ENCODE measurements at places on chromosomes 3 and 15.

DNA sequence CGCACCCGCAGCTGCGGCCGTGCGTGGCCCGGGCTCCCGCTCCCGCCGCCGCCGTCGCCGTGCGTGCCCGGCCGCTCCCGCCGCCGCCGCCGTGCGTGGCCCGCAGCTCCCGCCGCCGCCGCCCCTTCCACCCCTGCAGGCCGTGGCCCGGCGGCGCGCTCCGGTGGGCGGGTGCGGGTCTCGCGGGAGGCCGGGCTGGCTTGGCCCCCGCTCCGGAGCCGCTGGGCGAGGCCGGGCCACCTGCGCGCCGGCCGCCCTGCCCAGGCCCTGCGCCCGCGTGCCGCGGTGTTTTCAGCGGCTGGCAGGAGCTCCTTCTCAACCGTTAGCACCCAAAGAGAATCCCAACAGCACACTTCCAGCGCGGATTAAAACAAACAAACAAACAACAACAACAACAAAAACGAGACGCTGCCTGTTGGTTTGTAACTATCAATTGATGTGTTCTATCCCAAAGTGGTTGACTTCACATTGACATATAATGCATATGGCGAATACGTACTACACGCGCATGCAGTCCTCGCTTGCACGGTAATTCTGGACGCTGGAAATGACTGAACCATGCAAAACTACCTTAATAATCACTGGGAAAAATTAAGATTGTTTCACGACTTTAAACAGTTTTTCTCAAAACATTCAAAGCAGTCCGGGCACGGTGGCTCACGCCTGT, 113.7 kb upstream of the GOLGA8J start:
- no peak for DNase-seq

DNA sequence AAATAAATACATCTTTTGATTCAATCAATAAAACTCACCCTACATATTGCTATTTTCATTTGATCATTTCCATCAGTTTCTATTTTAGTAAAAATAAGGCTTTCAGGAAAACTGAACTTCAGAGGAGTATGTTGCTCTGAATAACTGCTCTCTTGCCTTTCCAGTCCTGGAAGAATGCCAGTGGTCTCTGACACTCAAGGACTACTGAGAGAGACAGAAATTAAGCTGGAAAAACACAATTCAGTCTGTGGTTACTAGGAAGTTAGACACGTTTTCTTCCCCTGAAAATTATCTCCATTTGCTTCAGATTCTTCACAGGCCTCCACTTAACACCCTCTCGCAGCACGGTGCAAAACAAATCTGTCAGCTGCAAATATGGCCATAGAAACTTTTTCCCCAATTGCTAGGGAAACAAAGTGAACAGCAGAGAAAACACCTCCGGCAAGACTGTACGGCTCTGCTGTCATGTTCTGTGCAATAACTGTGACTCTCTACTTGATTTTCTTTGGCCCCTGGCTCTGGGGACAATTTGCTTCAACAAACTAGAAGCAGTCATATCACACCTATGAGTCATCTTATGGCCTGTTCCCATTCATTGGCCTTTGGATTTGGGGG, 353.0 kb downstream of the MAGI1 start:
- DNase-seq, result no peak

- no peak for DNase-seq
These were observed 353 bp downstream of the ATG3 start for GRCh38 chr3:112561484-112561733.

DNA sequence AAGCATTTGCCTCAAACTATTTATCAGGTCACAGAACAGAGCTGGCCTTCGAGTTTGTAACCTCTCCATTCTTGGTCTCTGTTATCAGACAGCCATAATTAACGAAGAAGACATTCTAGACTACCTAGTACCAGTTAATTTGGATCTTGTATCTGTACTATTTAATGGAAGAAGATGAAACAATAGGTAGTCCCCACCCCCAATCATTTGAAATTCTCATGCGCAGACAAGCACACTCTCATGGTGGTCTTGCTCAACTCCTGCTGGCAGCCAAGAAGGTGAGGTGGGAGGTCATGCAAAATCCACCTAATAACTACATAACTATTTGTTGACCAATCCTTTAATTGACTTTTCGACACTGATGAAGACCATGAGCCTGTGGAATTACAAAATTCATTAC, 2.8 kb upstream of the SKIL start:
- no peak for DNase-seq

DNA sequence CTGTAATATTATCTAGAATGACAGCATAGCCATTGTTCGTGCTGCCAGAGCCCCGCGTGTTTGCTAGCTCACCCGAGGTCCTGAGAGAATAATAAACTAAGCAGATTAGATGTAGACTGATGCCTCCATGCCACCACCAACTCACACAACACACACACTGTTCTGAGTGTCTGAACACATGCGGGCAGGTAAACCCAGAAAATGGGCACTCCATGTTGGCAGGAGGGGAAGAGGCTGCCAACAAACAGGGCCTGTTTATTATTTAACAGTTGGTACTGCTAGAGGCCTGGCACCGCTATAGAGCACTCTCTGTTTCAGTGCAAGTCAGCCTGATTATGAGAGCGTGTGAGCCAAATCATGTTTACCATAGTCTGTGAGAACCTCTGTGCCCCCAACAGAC, 299.0 kb downstream of the ZBTB20 start:
- DNase-seq, result peak; percentile 58

GRCh38 chr3:42071904-42072812, 19.0 kb upstream of the TRAK1 start:
- peak; percentile 75 for DNase-seq

DNA sequence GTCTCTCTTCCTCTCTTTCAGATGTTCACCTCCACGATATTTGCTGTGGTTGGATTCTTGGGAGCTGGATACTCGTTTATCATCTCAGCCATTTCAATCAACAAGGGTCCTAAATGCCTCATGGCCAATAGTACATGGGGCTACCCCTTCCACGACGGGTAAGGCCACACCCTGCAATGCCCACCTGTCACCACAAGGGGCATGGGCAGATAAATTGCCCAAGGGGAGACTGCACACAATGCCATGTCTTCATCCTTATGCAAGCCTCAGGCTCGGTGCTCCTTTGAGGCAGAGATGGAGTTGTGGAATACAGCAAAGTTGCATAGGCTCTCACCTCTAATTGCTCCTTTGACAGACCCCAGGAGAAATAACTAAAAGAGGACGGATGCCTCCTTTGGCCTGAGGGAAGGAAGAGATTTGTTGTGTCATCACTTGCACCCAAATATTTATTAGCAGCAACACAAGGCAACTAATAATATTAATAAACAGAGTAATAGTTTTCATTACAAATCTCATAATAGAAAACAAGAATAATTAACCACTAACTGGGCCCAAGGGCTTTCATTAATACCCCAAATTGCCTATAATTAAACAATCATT, 13.2 kb downstream of the TM4SF4 start:
- no peak for DNase-seq

DNA sequence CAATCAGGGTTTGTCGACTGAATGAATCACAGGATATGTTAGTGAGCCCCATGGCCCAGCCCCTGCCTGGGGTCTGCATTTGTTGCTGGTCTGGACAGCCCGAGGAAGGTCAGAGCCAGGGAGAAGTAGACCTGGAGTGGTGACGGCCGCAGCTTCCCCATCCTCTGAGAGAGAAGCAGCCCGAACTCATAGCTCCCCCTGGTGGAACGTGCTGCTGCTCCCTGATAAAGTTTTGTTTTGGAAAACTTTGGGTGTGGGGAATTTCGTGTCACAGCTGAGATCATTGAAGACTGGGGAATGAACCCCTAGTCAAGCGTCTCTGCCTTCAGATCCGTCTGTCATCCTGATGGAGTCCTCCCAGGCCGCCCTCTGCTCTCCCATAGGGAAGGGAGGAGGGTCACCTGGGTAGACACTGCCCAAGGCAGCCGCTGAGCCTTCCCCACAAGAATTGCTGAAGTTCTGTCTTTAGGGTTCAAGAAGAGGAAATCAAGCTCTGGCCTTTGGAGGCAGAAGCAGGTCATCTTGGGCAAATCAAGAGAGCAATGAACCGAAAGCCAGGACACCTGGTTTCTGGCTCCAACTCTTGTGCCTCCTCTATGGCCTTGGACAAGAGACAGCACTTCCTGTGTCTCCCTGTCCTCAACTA, 60.5 kb downstream of the GLDN start:
- no peak for DNase-seq

- DNase-seq, result no peak
These were observed 5.2 kb downstream of the WNT5A start for GRCh38 chr3:55481744-55482495.

- DNase-seq, result no peak
These were observed 71.0 kb downstream of the ATP10A start for GRCh38 chr15:25792128-25792527.

DNA sequence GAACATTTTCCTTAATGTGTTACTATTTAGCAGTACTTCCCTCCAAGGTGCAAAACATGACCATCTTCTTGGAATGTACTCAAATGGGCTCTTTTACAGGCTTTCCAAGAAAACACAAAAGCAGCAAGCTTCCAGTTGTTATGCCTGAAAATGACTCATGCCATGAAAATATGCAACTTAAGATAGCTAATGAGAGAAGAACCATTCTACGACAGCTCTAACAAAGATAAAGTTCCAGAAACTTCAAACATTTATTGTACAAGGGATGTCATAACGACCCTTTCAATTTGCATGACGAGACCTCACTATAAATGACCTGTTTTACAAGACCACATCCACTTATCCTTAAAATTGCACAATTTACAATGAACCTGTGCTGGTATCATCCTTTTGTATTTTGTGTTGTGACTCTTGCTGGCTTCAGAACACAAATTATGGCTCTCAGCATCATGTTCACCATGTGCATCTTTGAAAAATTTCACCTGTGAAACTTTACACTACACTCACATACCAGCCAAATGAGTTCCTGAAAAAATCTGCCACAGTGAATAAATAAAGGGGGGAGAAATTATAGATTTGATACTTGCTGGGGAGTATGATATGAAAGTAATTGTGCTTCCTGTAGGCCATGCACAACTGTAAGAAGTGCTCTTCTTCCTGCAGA, 433.7 kb downstream of the MAGI1 start:
- DNase-seq, result no peak

DNA sequence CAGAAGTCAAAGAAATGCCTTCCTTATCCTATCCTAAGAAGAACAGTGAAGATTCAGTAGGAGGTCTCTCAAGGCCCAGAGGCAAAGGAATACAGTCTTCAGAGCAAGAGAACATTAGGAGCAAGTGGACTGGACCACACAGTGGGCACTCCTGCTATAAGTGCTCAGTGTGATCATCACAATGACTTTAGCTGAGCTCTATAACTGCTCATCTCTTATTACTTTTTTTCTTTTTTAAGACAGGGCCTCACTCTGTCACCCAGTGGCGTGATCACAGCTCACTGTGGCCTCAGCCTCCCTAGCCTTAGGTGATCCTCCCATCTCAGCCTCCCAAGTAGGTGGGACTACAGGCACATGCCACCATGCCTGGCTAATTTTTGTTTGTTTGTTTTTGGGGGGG, 48.1 kb downstream of the COL8A1 start:
- no peak for DNase-seq

DNA sequence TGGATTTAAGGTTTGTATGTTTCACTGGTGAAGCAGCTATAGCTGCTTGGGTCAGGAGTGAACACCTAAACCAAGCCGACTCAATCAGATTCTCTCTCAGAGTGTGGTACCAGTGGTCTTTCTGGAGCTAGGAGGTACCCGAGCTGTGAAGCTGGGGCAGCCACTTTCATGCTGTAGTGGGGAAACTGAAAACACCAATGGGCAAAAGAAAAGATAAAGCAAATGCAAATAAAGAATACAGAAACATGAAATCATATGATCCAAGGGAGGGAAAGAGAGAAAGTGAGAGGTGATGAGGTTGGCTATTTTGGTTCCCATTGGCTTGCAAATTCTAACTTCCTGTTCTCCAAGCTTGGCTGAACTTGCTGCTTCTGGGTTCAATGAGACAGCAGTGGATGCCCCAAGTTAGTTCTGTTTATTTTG, 212.3 kb upstream of the CFAP20DC start:
- DNase-seq, result no peak

- no peak for DNase-seq
These were observed 22.1 kb downstream of the GOLGA6A start for GRCh38 chr15:74060251-74060650.

DNA sequence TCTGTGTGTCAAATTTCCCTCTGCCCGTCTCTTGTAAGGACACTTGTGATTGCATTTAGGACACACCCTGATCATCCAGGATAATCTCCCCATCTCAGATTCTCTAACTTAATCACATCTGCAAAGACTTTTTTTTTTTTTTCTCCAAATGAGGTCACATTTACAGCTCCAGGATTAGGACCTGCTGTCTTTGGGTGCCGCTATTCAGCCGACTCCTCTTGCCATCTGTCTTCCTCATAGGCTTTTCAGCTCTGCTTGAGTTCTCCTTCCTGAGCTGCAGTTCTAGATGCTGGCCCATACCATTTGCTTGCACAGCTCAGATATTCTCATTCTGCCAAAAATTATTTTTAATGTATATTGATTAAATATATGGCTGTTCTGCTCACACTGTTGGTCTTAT, 94.3 kb upstream of the TLE3 start:
- no peak for DNase-seq

DNA sequence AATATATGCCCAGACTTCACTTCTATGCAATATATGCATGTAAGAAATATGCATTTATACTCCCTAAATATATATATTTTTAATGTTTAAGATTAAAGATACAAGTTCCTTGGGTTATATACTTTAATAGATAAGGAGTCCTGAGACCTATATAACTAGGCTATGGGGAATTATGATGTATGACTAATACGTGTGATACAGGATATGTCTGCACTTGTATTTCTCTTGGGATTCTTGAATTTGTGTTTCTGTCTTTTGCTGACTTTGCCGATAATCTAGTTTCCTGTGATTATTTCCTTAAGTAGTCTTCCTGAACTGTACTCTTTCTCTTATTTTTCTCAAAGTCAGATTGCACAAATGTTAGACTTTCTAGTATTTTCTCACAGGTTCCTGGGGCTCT, 109.6 kb downstream of the PIK3CB start:
- DNase-seq, result no peak

DNA sequence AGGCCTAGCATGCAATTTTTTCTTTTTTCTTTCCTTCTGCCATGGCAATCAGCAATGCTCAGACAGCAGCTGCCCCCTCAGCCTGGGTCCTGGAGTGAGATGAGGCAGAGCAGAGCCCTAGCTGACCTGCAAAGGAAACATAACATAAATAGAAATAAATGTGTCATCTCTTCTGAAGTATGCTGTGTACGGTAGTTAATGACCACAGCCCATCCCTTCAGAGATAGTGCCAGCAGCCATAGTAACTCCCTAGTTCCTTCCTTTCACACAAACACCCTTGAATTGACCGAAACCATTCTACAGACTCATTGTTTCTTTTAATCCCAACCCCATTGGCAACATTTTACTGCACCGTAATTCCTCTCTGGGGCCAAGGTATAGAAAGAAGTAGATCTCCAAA, 8.4 kb upstream of the CD47 start:
- DNase-seq, result no peak

GRCh38 chr3:62201438-62202035, 171.8 kb downstream of the FEZF2 start:
- peak; percentile 15 for DNase-seq

DNA sequence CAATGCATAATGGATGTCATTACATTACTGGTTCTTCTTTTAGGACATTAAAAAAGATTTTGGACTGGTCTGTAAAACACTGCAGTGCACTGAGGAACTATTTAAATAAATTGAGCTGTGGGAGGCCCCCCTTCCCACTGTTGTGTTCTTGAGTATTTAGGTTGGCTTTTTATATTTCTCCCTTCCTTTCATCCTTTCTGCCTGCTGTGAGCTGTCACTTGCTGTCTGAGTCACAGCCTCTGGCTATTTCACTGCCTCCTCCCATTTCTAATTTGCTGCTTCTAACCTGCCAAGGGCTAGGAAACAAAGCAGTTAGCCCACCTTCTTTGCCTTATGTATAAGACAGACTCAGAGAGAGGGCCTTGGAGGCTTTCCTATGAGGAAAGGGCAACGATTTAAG, 89.0 kb upstream of the FNDC3B start:
- DNase-seq, result no peak
